ENCODE measurements at places on chromosomes 5 and 9. TPM values are rescaled to one million over a fixed set of nuclear protein-coding genes. Genes with fewer than 3 reads are reported as not detected.

Gene SLC6A19
- not detected for total RNA-seq

Gene CTNND2
- total RNA-seq: not detected

Gene LEAP2
- total RNA-seq: 4.5 TPM

Gene CEP72
- total RNA-seq: 83.3 TPM

Gene ACSL6
- not detected for total RNA-seq
